Foreskin keratinocyte (primary cell): ENCODE measurements at places on chromosomes 1 and 21. TPM values are rescaled to one million over a fixed set of nuclear protein-coding genes. Genes with fewer than 3 reads are reported as not detected.

The LDLRAD1 gene
- total RNA-seq: not detected in 2 replicates

The CLIC6 gene
- 0.03 and 0.04 TPM in 2 replicates for total RNA-seq

DNA sequence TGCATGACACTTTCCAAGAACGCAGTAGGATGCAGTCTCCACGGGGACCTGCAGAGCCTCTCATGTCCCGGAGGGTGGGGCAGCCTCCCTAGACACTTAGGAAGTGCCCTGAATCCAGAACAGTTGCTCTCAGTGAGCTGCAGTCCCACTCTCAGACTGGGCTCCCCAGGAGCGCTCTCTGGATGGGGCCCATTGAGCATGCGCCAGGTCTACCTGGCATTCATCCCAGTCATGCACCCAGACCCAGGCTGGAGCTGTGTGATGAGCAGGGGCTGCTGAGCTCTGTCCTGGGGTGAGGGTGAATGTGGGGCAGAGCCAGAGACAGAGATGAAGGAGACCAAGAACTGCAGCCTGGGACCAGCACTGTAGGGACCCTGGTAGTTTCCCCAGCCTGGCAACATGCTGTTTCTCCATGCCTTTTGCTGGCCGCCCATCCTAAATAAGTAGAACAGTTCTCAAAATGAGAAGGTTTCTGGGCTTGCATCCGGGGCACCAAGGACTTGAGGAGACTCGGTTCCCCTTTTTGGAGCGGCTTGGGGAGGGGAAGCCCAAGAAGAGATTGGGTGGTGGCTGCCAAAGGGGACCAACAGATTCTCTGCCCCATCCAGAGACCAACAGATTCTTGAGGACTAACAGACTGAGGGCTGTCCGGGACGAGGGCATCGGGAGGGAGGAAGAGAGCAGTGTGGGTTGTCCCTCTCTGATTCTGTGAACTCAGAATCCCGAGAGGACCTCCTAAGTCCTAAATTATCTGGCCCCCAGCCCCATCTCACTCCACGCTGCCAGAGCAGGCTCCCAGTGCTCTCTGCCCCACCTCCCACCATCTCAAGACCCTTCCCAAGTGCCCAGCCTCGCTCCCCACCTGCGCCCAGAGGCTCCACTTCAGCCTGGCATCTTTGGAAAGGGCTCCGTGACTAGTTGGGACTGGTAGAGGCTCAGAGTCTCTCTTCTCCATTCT, 1.0 kb upstream of the PGLYRP4 start:
- DNase-seq: no peak

The TMEM50A gene
- 68.8 and 72.3 TPM in 2 replicates for total RNA-seq

The LRRC38 gene
- total RNA-seq: not detected in 2 replicates

The NTRK1 gene
- total RNA-seq: not detected in 2 replicates

DNA sequence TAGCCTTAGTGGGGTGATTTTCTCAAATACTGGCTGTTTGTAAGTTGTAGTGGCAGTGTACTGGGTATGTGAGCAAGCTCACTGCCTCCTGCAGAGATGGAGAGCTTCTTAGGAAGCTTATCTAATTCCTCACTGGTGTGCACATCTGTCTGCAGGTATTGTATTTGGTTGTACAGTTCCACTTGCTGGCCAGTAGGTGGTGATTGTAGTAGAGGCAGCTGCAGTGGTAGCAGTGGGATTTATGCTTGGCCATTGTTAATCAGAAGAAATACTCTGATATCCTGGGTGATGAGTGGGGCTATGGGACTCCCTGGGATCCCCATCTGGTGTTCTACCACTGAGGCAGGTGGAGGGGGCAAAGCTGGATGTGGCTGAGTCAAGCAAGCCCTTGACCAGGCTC, 276.1 kb upstream of the SPAG17 start:
- peak; percentile 4 for DNase-seq

- no peak for DNase-seq
Measured at GRCh38 chr1:160885042-160885441, at the start of gene ITLN1. Gene ITLN1 (minus strand): TSS chr1:160885180. CDS start chr1:160884877, 303 bp downstream.

The BTBD8 gene
- 1.4 and 2.4 TPM in 2 replicates for total RNA-seq

The COL9A2 gene
- total RNA-seq: 22.6 and 40.3 TPM in 2 replicates

The ATP1A4 gene
- total RNA-seq: not detected in 2 replicates

The CASQ1 gene
- not detected in 2 replicates for total RNA-seq

The CAMK1G gene
- not detected in 2 replicates for total RNA-seq

The OVAAL gene
- total RNA-seq: not detected in 2 replicates

DNA sequence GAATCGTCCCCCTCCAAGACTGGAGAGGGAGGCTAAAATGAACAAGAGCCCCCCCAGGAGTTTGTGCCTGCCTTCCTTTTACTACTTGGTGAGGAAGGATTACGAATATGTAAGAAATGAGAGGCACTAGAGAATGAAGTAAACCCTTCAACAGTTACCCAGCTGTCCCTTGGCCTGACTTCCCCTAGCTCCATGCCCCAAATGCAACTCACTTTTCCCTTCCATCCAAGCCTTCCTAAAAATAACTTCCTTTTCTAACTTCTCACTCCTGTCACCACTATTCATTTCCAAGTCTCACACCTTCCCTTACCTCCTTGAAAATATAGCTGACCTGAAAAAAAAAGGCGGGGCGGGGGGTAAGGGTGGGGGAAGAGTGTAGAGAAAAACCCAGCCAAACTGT, 96.6 kb upstream of the HNRNPU start:
- no peak for DNase-seq

DNA sequence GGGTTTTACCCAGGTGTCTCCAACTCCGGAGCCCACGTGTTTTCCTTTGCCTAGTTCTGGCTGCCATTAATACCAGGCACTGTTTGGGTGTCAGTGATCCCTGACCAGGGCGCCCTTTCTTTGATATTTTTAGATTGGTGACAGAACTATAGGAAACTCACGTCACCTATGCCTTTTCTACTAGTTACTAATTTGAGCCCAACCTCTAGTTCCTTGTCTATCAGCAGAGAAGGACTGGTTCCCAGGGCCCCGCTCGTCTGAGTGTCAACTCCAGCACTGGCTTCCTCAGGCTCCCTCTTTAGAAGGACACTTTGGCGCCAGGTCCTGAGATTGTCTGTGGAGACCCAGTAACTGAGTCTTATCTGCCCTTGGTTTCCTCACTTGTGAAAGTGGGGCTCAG, 9.4 kb downstream of the MFN2 start:
- no peak for DNase-seq

The DAB1 gene
- total RNA-seq: not detected in 2 replicates

The SPRR1B gene
- total RNA-seq: 36.3 and 89.7 TPM in 2 replicates

DNA sequence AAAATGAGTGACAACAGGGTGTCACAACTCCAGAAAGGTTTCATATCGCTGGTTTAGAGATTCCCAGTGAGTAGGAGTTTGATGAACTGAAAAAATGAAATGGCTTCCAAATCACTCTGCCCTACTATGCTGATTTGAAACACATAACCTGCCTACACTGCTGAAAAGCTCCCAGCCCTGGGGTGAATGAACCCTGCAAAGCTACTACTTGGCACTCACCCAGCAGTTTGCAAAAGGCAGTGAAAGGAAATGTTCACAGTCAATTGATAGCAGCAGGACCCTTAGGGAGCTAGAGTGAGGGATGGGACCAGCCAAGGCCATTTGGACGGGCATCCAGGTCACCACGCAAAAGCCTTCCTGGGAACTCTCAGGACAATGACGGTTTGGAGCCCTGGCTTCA, 44.4 kb upstream of the SRP9 start:
- DNase-seq: no peak

DNA sequence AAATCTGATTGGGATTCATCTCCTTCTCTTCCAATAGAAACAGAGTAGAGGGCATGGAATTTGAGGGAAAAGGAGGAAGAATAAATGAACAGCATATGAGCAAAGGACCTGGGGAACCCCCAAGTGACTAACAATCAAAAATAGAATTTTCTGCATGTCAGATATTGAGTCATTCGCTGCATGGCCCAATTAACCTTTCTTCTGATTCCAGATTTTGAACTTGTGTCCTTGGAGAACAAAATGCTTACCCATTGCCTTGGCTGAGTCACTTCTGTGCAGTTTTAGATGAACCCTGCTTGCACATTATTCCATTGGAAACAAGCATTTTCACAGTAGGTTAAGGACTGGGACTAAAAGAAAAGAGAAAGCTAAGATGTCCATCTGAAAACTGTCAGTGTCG, 390.5 kb downstream of the ST6GALNAC3 start:
- no peak for DNase-seq

The RRP15 gene
- 27.5 and 36.9 TPM in 2 replicates for total RNA-seq

GRCh38 chr1:178503849-178504248, 7.1 kb upstream of the CLEC20A start:
- DNase-seq: no peak

- no peak for DNase-seq
Measured at GRCh38 chr1:112696578-112697314, 10.2 kb downstream of the RHOC start.

DNA sequence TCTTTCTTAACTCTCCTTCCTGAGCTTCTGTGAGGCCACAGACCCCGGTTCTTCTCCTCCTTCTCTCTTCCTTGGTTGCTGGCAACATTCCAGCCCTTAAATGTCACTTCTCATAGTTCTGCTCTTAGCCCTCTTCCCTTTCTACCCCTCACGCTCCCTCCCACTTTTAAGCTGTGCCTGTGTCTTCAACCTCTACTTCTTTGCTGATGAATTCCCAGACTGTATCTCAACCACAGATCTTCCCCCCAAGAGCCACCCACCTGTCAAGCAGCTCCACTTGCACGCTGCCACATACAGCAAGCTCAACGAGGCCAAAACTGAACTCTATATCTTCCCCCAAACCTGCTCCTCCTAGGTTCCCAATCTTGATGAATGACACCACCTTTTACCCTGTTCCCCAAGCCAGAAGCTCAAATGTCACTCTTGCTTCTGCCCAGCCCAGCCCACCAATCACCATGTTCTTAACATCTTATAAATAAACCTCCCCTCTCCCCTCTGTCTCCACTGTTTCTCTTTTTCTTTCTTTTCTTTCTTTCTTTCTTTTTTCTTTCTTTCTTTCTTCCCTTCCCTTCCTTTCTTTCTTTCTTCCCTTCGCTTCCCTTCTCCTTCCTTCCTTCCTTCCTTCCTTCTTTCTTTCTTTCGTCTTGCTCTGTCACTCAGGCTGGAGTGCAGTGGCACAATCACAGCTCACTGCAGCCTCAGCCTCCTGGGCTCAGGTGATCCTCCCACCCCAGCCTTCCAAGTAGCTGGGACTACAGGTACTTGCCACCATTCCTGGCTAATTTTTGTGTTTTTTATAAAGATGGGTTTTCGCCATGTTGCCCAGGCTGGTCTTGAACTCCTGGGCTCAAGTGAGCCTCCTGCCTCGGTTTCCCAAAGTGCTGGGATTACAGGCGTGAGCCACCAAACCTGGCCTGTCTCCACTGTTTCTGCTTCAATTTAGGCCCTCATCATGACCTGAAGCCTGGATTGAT, 19.8 kb upstream of the PTP4A2 start:
- no peak for DNase-seq

DNA sequence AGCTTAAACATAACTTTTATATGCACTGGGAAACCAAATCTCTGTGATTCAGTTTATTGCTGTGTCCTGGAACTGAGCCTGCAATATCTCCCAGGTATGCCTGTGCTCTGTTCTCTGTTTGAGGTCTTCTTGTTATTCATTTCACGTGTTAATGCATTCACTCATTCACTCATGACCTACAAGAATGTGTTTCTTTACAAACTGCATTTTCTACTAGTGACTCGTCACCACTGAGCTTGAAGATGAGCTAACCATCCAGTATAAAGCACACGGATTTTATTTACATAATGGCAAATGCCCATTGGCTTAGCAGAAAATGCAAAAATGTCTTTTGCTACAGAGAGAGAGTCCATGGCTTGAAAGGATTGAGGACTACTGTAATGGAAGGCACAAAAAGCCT, 75.0 kb upstream of the DUSP10 start:
- DNase-seq: peak; percentile 98

The SPRR2G gene
- 2.7 and 3.1 TPM in 2 replicates for total RNA-seq

- no peak for DNase-seq
Measured at GRCh38 chr1:71210718-71211117, 129.9 kb upstream of the ZRANB2 start.

DNA sequence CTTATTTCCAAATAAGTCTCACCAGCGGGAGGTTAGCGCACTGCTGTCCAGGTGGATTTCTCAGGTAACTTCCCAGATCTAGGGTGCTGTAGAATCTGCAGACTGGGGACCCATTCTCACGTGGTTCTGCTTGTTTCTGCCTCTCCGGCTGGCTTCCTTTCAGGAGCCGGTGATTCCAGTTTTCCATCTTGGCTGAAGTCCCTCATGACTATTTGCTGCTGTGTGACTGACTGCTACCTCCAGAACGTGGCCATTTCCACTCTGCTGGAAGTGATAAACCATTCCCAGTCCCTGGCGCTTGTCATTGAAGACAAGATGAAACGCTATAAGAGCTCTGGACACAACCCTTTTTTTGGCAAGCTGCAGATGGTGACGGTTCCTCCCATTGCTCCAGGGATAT, 76.0 kb downstream of the DOP1B start:
- no peak for DNase-seq
